CD4-positive, alpha-beta T cell treated with Interferon alpha-2 for 1 hour (primary cell): ENCODE measurements at places on chromosomes 16 and 17.
A peak's percentile ranks its signal among the peaks of the same experiment; 100 is the strongest.

GRCh38 chr17:78889531-78889930, 13.5 kb downstream of the CEP295NL start:
- peak; percentile 24 for DNase-seq

DNA sequence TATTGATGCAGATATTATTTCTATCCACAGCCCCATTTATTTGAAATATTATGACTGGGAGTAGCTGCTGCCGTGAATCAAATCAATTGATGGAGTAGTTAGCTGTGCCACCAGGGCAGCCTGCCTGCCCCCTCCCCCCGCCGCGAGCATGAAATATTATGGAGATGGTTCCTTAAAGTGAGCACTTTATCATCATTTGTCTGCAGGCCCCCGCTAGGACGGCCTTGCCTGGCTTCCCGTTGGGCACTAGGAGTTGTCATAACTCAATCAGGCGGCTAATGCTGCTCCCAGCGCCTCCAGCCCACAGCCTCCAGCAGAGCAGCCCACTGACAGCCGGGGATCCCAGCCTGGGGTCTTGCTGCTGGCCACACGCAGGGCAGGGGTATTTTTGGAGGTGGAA, 173.9 kb downstream of the SALL1 start:
- no peak for DNase-seq

- DNase-seq, result no peak
Measured at GRCh38 chr16:88631384-88631783, 7.0 kb upstream of the IL17C start.

DNA sequence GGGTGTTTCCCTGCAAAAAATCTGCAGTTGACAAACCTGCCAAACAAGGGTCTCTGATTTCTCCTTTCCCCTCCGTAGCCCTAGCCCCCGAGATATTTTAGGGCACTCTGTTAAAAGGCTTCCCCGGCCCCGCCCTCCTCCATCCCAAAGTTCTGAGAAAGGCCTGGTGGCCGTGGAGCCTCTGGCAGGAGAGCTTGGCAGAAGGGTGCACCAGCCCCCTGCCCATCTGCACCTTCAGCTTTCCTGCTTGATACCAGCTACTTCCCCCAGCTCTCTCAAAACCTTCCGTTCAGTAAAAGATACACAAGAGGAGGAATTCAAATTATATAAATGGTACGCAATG, 711 bp upstream of the CANT1 start:
- no peak for DNase-seq

DNA sequence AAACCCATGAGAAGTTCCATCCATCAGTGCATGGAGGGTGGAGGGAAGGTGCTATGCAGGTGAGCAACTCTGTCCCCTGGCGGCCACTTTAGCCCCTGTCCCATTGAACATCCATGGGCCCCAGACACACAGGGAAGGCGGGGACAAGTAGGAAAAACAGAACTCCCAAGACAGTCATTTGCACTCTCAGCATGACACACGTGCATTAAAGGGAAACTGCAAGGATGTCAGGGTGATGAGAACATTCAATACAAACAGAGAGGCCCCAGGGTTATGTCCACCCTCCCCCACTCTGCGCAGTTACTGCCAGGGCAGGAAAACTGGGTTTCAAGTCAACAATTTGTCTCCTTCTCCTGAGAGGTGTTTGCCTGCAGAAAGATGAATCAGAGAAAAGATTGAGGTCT, 44.0 kb upstream of the AKTIP start:
- DNase-seq, result no peak

GRCh38 chr16:87057211-87057881, 259.8 kb downstream of the C16orf95 start:
- DNase-seq, result no peak

DNA sequence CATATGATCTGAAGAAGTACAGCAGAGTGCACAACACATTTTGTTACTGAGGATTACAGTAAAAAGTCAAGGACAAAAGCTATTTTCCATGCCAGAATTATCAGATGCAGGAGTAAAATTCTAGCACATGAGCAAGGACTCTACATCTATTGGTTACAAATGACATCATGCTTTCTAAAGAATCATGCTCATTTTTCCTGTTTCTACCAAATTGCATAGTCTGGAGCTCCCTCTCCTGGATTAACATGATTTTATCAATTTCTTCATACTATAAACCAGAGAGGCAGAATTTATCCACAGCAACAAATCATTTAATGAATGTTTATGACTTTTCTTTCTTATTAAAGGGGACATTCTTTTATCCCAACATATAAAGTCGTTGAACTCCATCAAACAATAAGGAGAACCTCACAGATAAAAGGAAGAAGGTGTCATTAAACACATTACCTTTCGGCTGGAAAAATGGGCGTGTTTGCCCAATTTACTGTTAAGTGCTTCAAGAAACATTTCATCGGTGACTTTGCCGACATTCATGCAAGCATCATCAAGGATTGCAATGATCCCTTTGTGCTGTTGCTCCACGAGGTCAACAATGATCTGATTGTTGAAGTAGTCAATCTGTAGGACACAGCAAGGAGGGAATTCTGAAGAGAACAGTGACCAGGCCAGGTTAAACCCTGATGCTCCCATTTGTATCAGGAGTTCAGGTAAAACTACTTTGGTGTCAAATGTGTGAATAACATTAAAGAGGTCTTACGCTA, 121.7 kb downstream of the MYO1D start:
- DNase-seq, result peak; percentile 67

DNA sequence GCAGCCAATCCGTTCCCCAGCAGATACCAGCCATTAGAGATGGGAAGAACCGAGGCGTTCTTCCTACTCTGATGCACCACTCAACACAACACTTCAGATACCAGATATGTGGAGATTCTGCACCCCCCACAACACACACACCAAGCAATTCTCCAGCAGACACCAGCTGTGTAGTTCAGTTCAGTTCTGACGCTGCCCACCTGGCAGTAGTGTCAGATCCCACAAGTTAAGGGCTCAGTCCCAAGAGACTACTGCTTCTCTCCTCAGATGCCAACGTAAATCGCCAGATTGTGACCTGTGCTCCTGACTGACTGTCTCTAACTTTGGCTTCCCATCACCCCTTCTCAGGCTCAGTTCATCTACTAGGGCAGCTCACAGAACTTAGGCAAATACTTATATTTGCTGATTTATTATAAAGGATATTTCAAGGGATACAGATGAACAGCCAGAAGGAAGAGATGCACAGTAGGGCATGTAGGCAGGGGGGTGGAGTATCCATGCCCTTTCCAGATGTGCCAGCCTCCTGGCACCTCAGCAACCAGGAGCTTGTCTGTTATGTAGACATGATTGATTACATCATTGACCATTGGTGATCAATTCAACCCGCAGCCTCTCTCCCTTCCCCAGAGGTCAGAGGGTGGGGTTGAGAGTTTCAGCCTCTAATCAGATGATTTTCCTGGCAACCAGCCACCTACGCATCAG, 110.6 kb downstream of the PRKCA start:
- DNase-seq, result no peak

- no peak for DNase-seq
Measured at GRCh38 chr16:82093666-82094300, 58.7 kb downstream of the HSD17B2 start.

DNA sequence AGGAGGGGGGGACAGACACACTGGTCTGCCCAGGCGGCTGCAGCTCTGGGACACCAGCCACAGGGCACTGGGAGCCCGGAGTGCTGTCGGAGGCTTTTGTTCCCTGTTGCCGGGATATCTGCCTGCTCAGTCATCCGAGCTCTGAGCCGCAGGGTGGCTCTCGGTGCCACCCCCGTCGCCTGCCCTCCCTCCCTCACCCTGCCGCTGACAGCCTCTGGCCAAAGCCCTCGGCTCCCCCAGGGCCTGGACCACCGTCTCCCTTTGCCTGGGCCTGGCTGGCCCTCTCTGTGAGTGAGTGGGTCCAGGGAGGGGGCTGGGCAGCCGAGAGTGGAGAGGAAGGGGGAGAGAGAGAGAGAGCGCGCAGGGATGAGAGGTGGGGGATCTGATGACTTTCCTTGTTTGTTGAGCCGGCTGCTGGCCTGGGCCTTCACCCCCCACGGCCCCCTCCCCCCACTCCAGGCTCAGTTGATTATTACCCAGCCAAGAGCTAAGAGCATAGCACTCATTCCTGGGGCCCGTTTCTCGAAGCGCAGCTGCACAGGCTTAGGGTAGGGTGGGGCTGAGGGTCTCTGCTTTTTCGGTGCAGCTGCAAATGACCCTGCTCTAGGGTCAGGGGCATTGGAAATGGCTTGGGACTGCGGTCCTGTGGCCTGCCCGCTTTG, 2.7 kb downstream of the FOXJ1 start:
- no peak for DNase-seq

- no peak for DNase-seq
Measured at GRCh38 chr16:12097523-12098428, 121.2 kb downstream of the SNX29 start.
